ENCODE measurements at places on chromosomes 3 and 15.

DNA sequence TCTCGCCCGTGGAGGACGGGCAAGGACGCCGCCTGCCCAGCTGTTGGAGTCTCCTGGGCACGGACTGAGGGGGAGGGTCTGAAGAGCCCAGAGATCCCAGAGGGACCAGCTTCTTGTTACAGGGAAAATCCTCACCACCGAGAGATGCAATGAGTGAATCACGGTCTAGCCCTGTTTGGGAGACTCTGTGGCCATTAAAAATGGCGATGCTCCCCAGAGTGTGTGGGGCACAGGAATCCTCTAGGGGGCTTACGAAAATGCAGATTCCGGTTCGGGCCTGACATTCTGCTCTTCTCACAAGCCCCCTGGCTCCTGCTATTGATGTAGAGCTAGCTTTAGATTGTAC is 35.5 kb upstream of the EPHB3 start:
- DNase-seq = no peak

DNA sequence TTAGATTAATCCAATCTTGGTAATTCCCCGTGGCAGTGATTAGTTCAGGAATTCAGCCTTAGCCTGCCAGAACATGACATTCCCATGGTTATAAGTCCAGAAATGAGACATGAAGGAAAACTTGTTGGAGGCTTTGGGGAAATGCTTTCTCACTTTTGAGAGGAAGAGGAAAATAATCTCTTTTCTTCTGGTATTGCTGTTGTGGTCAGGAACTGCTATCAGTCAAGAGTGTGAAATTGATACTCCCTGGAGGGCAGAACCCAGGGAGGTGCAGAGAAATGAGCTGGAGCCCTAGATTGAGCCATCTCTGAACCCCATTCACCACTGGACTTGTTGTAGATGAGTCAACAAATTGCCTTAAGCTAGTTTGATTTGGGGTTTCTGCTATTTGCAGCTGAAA is 38.6 kb upstream of the APH1B start:
- peak; percentile 12 for DNase-seq

DNA sequence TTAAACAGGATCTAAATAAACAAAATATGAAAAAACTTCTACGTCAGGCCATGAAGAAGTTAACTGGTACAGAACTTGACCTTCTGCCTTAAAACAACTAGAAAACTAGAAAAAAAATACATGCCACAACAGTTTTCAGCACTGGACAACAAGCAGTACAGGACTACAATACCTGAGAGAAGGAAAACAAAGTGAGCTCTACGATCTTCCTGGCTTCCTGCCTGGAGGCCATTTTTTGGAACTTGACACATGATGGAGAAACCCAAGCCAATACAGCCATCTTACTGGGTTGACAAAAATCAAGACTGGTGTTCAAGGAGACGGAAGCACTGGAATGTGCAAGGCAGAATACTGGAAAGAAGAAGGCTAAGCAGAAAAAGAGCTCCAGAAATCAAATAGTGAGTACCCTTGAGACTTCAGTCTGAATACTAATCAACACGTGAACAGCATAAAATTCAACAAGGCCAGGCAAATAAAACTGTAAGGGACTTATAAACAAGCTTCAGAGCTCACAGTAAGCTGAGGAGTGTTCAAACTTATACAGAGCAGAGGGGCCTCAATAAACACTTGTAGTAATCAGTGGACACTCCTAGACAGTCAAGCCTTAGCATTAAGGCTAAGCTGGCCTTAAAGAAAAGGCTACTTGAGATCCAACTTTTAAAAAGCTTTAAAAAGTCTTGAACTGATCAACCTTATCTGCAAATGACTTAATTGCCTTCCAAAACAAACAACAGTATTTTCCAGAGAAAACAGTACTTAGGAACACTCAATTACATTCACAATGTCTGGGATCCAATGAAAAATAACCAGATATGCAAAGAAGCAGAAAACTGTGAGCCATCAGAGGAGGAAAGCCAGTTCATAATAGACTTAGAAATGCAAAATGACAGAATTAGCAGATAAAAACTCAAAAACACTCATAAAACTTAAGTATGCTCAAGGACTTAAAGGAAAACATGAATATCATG is 63.2 kb downstream of the DLG1 start:
- DNase-seq = no peak

DNA sequence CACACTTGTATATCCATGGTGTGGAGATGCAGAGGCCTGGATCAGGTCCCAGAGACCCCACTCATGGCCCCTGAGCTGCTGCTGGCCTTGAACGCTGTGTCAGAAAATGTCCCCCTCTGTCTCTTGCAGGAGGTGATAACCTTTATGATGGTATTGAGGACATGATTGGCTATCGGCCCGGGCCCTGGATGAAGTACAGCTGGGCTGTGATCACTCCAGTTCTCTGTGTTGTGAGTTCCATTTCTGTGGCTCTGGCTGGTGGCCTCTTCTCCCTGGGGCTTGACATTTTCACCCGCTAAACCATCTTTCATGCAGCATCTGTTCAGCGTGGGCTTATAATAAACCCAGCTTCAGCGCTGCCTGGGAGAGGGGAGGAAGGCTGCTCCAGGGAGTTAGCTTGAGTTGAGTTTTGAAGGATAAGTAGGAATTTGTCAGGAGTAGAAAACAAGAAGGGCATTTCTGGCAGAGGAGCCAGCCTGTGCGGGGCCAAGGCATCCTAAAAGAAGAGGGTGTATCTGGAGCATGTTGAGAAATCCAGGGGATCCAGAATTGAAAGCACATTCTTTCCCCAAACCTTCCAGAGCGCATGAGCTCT is 61.1 kb downstream of the GRIP2 start:
- no peak for DNase-seq

DNA sequence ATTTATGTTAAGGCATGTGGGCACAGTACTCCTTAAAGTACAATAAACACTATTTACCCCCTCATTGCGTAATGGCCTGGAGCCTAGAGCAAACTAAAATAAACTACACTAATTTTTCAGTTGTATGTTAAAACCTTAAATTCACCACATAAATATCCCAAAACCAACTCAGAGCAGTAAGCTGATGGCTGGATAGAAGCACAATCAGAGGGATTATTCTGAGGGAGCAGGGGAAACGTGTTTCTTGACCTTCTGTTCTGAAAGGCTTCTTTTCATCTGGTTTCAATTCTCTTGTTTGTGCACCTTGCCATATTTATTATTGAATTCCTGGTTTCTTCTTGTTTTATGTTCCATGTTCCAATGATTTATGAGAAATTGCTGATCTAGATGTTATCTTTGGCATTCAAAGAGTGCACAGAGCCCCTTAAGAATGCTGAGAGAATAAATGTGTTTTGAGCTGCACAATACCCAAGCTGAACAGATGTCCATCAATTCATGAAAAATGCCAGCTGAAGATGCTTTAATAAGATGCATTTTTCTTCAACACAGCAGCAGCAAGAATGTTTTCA is 29.6 kb downstream of the RPL22L1 start:
- no peak for DNase-seq

DNA sequence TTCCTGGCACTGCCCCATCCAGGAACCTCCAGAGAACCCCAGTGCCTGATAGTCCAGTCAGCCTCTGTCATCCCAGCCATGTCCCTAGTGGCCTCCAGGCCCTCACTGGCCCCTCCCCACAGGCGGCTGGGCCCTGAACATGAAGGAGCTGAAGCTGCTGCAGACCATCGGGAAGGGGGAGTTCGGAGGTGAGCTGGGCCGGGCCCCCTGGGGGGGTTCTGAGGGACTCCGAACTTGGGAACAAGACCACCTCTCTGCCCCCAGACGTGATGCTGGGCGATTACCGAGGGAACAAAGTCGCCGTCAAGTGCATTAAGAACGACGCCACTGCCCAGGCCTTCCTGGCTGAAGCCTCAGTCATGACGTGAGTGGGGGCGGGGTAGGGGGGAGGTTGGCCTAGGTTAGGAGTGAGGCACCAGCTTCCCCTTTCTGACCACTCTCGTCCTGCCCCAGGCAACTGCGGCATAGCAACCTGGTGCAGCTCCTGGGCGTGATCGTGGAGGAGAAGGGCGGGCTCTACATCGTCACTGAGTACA is 12.0 kb upstream of the LMAN1L start:
- DNase-seq = no peak

DNA sequence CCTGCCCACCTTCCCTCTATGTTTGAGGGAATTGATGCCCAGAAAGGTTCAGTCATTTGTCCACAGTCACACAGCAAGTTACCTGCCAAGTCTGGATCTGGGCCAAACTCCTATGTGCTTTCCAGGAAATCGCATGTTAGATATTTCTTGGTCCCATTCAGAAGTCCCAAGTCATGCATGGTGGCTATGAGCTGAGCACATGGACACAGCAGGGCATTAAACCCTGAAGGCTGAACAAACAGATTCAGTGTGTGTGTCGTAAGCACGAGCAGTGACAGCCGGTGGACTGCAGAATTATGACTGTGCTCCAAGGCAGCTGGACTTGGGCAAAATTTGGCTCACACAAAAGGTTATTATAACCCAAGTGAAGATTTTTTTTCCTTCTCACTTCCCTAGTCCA is 11.4 kb upstream of the SLC6A6 start:
- no peak for DNase-seq

DNA sequence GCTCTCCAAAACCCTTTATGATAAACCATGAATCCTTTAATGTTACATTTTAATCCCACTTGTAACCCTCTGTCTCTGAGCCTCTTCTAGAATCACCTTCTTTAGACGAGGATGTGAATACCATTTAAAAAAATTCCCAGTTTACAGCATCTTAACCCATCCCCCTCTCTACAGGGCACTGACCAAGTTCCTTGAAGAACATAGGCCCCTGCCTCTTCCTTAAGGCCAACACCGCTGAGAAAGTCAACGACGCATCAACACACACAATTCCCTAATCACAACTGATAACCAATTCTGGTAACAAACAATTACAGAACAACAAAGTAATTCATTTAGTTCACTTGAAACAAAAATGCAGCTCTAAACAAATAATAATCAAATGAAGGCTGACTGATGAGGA is 130.3 kb downstream of the DLG1 start:
- DNase-seq = no peak

DNA sequence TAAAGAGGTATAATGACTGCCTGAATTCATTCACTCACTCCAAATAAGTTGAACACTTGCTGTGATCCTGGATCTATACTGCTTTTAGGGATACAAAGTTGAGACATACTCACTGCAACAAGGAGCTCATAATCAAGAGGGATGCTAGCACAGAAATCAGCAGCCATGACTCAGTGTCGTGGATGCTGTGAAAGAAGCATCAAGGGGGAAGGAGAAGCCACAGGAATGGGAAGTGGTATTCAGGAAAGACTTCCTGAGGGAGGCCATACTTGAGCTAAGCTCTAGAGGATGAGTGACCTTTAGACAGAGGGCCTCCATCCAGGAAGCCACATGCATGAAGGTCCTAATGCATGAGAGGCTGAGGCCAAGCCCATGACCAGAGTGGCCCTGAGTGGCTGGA is 245.7 kb upstream of the RORA start:
- no peak for DNase-seq
